ENCODE measurements at places on chromosomes 3 and 15.

DNA sequence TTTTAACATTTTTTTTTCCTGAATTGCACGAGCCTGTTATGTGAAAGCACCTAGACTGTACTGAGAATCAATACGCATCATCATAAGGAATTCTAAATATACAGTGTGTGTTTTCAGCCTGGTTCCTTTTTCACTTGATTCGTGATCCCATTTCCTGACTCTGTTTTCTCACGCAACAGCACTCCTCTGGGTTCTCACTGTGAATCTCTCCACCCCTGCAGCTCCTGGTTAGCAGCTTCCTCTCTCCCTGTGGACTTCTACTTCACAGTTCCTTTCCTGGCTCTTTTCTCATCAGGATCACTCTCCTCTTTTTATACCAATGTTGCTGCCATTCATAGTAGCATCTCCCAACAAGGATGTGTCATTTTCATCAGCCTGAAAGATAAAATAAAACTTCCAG, 297.2 kb downstream of the CADM2 start:
- no peak for DNase-seq

GRCh38 chr15:68375716-68376220, 56.2 kb downstream of the ITGA11 start:
- no peak for DNase-seq

GRCh38 chr15:31801152-31801551, 229.2 kb upstream of the CHRNA7 start:
- no peak for DNase-seq

DNA sequence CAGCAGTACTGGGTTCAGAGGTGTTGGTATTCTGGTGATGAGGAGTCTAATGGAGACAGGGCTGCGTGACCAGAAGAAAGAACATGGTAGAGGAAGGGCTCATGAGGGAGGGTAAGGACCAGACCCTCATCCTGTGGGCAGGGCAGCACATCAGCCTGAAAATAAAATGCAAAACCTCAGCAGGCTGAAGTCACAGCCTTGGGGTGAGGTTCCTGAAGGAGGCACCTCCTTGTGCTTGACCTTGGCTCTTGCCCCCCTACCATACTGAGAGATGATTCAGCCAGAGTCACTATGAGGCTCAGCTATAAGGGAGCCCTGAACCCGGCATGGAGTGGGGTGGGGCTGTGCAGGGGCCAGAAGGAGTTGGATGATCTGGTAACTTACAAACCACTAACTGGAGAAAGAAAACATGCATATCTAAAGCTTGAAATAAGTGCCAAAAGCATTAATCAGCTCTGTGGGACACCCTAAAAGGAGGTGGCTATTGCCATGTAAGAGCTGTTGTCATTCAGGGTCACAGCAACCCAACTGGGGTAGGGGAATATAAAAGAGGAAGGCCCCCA, 60.2 kb downstream of the CORO2B start:
- DNase-seq = no peak

- no peak for DNase-seq
Measured at GRCh38 chr3:19757773-19758172, 176.2 kb downstream of the EFHB start.

GRCh38 chr3:2838546-2839157, 271.5 kb downstream of the IL5RA start:
- no peak for DNase-seq

GRCh38 chr3:178827285-178827856, 244.2 kb downstream of the ZMAT3 start:
- DNase-seq = no peak

- DNase-seq = no peak
Measured at GRCh38 chr15:48507416-48508065, 138.0 kb downstream of the FBN1 start.

- DNase-seq = no peak
Measured at GRCh38 chr15:72958634-72959033, 93.6 kb upstream of the NEO1 start.

DNA sequence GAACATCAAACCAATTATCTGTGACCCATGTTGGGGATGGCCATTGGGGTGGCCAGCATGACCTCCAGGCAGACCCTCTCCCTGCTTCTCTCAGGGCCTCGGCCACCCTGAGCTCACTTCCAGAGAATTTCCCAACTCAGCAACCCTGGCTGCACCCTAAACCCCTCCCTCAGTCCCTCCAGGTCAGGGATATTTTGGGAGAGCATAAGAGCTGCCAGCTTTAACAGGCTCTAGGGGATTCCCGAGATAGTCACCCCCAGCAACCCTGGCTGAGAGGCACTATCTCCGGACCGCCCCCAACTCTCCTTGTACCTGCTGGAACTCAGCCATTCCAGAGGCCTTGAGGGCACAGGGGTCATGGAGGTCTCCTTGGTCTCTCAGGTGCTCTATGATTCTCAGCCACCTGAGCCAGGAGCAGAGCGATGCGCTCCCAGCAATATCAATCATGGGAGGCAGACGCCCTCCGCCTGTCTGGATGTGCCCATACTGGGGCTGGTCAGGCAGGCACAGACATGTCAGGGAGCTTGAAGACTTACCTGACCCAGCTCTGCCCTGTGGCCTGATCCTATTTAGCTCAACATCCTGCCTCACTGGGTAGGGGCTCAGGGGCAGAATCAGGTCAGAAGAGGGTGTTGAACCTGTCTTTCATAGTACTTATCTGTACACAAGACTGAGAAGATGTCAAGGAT, 34.9 kb upstream of the CILP start:
- DNase-seq = no peak

GRCh38 chr3:35335703-35336102, 303.6 kb upstream of the ARPP21 start:
- no peak for DNase-seq

DNA sequence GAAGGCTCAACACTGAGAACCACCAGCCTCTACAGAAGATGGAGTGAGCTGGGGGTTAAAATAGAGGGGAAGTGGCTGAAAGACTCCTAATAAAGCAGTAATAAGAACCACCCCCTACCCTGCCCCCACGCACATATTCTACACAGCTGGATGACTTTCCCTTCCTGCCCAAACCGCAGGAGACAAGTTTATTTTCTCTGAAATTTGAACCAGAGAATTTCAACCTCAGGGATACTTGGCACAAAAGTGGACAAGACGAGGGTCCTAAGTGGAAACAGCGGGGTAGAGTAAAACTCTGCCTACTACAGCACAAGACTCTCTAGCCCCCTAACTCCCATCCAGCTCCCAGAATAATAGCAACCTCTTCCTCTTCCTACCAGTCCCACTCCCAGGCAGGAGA, 28.4 kb downstream of the USF3 start:
- no peak for DNase-seq

- DNase-seq = no peak
Measured at GRCh38 chr3:180923561-180923960, 11.1 kb downstream of the FXR1 start.

DNA sequence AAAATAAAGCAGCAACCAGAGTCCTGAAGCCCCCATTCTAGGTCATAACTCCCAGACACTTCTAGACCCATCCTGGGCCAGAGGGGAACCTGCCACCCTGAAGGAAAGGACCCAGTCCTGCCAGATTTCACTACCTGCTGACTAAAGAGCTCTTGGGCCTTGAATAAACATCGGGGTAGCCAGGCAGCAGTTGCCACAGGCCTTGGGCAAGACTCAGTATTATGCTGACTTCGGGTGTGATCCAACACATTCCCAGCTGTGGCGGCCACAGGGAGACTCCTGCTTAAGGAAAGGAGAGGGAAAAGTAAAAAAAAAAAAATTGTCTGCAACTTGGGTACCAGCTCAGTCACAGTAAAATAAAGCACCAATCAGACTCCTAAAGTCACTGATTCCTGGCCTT, 23.8 kb downstream of the NEDD4 start:
- DNase-seq = no peak

DNA sequence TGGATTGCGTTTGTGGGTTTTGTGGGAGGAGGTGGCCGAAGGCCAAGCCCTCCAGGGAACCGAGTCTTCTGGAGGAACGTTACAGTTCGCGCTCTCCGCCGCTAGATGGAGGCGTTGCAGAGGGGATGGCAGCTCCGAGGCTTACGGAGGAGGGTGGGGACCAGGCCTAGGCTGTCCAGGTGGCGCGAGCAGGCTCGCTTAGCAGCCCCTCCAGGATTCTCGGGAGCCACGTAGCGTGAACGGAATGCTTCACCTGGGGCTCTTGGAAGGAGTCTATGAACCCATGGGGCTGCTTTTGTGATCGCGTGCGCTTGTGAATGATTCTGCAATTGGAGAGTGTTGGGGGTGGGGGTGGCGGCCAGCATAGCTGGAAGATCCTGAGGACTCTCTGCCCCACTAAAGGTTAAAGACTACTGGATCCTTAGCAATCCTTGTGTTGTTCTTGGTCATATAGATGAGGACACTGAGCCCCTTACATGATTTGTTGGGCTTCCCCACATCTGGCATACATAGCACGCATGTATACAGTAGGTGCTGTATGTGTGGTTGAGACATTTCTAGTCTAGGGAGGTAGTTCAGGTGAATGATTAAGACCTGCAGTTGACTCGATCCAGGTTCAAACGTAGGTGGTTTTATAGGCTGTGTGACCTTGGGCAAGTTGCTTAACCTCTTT, 25.7 kb downstream of the FAM3D start:
- DNase-seq = no peak

- no peak for DNase-seq
Measured at GRCh38 chr3:190886945-190887344, 24.5 kb upstream of the GMNC start.

- no peak for DNase-seq
Measured at GRCh38 chr3:10625323-10625722, 119.9 kb upstream of the ATP2B2 start.

DNA sequence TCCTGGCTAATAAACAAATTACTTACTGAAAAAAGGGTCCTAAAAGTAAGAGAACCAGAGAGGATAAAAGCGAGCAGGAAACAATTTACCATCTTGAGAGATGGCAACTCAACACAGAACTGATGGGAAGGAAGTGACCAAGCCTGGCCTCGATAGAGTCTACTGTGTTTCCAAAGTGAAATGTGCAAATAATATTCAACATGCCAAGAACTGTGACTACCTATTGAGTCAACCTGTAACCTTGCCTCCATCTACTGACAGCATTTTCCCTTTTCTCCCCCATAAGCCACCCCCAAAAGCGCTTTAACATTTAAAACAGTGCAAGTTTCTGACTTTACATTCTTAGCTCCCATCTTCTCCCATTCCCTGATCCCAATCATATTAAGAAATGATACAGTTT, 75.4 kb upstream of the PSMD6 start:
- DNase-seq = no peak

GRCh38 chr3:12394569-12395271, 89.6 kb upstream of the TSEN2 start:
- DNase-seq = no peak

DNA sequence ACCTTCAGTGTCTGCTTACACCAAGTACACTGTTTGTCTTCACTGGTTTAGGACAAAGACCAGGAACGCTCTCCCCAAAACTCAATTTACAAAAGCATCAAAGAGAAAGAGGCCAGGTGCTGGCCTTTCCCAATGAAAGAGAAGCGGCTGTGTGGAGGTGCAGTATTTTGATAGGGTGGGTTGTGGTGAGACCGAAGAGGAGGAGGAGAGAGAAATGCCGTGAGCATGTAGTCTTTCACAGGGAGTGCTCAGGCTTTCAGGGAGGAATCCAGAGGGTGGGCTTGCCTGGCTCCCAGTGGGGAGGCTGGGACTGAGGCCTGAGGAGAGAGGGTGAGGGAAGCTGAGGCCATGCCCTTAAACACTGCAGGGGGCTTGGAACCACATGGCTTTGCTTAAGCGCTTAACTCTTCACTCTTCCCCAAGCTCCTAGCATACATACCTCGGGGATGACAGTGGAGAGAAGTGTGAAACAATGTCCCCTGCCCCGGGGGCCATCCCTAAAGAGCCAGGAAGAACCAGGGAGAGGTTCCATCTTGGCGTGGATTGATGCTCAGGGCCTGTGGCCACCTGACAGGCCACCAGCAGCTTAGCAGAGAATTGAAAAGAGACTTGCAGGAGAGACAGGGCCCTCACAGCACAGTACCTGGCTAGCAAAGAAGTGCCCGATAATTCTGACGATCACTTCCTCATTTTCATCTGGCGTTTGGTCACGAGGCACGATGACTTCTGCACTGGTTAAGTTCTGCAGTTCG, 60.5 kb downstream of the SENP2 start:
- DNase-seq = no peak

DNA sequence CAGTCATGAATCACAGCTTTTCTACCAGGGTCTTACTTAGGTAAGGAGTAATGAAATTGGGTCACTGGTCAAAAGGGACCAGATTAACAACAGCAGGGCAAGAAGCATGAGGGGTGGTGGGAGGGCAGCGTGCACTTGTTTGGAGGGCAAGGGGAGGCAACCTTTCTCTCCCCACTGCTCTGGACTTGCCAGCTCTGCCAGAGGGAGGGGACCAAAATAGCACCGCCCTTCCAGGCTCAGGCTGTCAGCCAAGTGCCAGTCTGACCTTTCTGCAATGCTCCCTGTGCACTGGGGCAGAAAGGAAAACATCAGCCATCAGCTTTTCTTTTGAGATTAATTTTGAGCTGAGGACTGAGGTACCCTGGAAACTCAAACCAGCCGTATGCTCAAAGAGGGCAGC, 4.5 kb upstream of the ULK3 start:
- no peak for DNase-seq

DNA sequence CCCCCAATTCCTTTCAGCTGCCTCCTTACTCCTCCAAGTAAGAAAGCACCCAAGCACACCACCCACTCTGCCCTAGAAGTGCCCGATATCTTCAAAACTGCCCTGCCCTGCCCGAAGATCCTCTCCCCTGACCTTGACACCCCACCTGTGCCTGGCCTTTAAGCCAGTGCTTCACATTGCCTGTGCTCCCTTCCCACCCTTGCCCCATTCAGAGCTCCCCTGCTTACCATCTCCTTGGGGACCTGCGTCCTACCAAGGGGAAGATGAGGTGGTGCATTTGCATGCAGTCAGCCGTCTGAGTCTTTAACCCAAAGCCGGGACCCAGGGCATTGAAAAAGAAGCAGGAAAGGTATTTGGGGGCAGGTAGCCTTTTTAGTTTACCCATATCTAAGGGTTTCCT, 73.5 kb upstream of the SLCO3A1 start:
- DNase-seq = no peak

- DNase-seq = no peak
Measured at GRCh38 chr3:52452126-52452525, 1.7 kb downstream of the TNNC1 start.

Measured in stimulated activated CD8-positive, alpha-beta memory T cell treated with anti-CD3 and anti-CD28 coated beads, Interleukin-15, amount 100 ng/mL, for 4 hours (primary cell).